ENCODE measurements at places on chromosomes 11 and 22.

DNA sequence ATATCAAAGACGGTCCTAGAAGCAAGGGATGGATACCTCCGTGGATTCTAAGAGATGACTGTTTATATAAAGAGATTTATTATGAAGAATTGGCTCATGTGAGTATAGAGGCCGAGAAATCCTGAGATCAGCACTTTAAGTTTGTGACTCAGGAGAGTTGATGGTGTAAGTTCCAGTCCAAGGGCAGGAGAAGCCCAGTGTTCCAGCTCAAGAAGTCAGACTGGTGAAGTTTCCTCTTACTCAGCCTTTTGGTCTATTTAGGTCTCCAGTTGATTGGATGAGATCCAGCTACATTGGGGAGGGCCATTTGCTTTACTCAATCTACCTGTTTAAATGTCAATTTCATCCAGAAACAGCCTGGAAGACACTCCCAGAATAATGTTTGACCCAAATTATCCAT is 45.1 kb downstream of the TSPAN18 start:
- no peak for DNase-seq
- no peaks in the 10 kb centered on the region for H3K27me3 ChIP-seq
- peaks cover 11% of the 10 kb centered on the region for H3K36me3 ChIP-seq
- no peaks in the 10 kb centered on the region for H3K4me1 ChIP-seq
- H3K4me3 ChIP-seq: no peak overlapping the region

DNA sequence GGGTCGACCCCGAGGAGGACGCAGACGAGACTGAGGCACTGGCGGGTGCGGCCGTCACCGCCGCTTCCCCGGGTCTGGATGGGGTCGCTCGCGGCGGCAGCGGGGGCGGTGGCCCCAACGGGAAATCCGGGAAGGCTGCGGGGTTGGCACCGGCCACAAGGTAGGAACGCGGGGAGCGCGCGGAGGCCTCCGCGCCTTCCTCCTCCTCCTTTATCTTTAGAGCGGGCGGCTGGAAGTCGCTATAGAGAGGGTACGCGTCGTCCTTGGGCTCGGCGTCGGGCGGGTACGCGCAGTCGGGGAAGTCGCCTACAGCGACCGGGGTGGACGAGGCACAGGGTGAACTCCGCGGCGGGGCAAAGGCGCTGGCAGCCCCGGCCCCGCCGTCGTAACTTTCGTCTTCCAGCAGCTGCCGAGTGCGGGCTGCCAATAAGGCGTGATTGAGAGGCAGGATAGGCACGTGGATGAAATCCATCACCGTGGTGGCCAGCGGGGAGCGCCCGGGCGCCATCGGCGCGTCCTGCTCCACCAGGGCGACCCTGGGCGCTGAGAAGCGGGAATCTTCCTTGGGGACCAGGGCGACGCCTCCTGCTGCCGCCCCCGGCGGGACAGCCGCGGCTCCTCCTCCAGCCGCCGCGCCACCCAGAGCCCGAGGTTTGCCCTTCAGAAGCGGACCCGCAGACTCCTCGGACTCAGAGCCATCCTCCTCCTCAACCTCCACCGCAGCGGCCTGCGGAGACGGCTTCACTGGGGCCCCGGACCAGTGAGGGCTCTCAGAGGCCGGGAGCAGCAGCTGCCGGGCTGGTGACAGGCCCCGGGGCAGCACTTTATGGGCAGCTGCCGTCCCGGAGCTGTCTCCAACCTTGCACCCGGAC is 1.7 kb downstream of the PGR start:
- H3K36me3 ChIP-seq: no peaks in the 10 kb centered on the region
- no peak for DNase-seq
- no peaks in the 10 kb centered on the region for H3K4me1 ChIP-seq
- no peak overlapping the region for H3K27ac ChIP-seq
- peaks cover 7% of the 10 kb centered on the region for H3K27me3 ChIP-seq

GRCh38 chr11:16040151-16040550 is 316.2 kb downstream of the SOX6 start:
- no peaks in the 10 kb centered on the region for H3K4me1 ChIP-seq
- no peak for DNase-seq
- H3K4me3 ChIP-seq: no peak overlapping the region
- no peaks in the 10 kb centered on the region for H3K36me3 ChIP-seq
- H3K27me3 ChIP-seq: no peaks in the 10 kb centered on the region

DNA sequence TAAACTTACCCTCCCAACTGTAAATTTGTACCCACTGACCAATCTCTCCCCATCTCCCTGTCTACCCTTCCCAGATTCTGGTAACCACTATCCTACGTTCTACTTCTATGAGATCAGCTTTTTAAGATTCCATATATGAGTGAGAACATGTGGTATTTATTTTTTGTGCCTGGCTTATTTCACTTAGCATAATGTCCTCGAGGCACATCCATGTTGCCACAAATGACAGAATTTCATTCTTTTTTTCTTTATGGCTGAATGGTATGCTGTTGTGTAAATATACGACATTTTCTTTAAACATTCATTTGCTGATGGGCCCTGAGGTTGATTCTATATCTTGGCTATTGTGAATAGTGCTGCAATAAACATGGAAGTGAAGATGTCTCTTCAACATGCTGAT is 74.7 kb upstream of the RRM1 start:
- H3K27ac ChIP-seq: no peak overlapping the region
- H3K27me3 ChIP-seq: no peaks in the 10 kb centered on the region
- no peaks in the 10 kb centered on the region for H3K4me1 ChIP-seq
- no peak overlapping the region for H3K4me3 ChIP-seq

DNA sequence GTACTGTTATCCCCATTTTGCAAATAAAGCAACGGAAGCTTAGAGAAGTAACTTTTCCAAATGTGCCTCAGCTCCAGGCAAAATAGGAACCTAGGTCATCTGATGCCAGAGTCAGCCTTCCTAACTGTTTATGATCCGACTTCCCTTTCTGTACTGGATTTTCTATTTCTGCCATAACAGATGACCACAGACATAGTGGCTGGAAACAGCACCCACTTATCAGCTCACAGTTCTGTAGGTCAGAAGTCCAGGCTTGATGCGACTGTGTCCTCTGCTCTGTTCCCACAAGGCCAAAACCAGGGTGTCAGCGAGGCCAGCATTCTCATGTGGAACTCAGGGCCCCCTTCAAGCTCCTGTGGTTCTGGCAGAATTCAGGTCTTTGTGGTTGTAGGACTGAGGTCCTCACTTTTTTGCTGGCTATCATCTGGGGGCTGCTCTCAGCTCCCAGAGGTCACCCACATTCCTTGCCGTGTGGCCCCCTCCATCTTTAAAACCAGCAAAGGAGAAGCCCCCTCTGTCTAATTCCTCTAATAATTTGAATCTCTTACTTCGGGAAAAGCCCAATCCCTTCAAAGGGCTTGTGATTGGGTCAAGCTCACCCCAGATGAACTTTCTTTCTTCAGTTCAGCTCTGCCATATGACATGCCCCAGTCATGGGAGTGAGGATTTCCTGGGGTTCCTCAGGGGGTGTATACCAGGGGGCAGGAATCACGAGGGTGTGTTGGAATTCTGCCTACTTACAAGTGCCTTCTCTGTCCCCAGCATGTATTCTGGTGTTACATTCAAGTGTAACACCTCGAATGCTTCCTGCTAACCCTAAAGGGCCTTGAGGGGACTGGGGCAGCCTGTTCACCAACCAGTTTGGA is 15.3 kb downstream of the KCNJ5 start:
- H3K4me1 ChIP-seq: peaks cover 18% of the 10 kb centered on the region
- peaks cover 33% of the 10 kb centered on the region for H3K27me3 ChIP-seq
- no peaks in the 10 kb centered on the region for H3K36me3 ChIP-seq
- H3K27ac ChIP-seq: no peak overlapping the region
- H3K4me3 ChIP-seq: peak overlapping the region; percentile 15

- peaks cover 6% of the 10 kb centered on the region for H3K4me1 ChIP-seq
- DNase-seq: no peak
- no peaks in the 10 kb centered on the region for H3K27me3 ChIP-seq
- H3K36me3 ChIP-seq: no peaks in the 10 kb centered on the region
Measured at GRCh38 chr22:21710156-21710555, 25.4 kb downstream of the YPEL1 start.
